ENCODE measurements at places on chromosomes 3 and 15.

DNA sequence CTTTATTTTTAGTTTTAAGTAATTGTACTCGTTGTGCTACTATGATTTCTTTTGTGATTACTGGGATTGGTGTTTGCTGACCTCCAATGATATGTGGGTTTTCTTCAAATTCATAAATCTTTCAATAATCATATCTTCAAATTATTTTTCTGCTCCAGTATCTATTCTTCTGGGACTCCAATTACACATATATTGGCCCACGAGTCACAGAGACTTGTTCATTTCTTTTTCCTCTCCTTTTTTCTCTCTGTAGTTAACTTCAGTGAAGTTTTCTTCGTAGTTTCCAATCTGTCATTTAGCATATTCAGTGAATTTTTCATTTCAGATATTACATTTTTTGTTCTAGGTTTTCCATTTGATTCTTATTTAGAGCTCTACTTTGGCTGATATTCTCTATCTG lies 21.4 kb downstream of the RFX7 start:
- no peak for DNase-seq

DNA sequence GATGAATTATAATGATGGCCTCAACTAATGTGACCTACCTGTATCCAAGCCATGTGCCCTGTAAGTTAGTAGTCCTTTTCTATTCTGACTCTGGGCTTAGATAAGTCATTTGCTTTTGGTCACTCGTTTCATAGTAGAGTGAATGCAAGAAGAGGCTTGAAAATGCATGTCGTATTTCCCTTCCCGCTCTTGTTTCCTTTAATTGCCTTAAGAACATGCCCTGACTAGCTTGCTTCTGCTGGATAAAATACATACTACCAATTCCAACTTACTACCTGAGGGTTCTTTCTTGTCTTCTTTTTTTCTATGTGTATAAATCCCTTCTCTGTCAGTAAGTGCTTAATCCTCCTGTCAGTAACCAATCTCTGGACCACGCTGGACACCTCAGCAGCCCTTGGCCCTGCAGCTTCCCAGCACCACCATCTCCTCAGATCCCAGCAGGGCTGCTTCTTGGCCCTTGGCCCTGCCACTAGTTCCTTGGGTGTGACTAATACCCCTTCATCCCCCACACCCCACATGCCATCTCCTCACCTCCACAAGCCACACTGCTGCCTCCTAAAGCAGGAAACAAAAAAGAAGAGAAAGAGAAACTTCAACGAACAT lies 771.7 kb downstream of the IGSF11 start:
- DNase-seq, result no peak

GRCh38 chr15:86802244-86802643 lies 722.6 kb downstream of the AGBL1 start:
- no peak for DNase-seq

- DNase-seq, result no peak
These were observed 16.0 kb upstream of the LRRK1 start for GRCh38 chr15:100903168-100903554.

GRCh38 chr3:110677506-110677905 lies 394.1 kb upstream of the NECTIN3 start:
- no peak for DNase-seq

All from liver (tissue), 10 donors.